Stimulated activated CD8-positive, alpha-beta memory T cell treated with anti-CD3 and anti-CD28 coated beads, Interleukin-15, amount 100 ng/mL, for 24 hours (primary cell): ENCODE measurements at places on chromosomes 5 and 9.

DNA sequence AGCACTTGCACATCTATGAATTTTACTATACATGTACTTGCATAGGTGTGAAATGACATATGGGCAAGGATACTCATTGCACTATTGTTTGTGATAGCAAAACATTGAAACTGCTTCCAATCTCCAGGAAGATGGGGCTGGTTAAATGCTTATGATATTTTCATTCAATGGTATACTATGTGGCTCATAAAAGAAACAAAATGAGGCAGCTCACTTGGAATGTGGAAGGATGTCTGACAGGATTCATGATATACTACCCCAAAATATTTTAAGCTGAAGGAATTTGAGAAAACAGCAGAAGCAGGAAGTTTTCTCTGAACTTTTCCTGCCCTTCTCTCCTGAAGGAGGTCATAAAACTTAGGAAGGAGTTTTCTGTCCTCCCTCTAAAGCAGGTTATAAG is 99.6 kb upstream of the CAST start:
- no peak for DNase-seq

DNA sequence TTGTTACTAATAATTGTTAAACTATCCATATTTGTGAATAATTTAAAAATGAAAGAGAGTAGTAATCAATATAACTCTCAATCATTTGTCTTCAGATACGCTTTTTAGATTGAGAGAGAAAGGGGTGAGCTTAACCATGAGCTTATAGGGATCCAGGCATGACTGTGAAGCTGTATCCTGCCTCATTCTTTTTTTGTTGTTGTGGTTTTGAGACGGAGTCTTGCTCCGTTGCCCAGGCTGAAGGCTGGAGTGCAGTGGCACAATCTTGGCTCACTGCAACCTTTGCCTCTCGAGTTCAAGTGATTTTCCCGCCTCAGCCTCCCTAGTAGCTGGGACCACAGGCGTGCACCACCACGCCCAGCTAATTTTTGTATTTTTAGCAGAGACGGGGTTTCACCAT is 44.0 kb downstream of the NIPAL4 start:
- DNase-seq = no peak

GRCh38 chr9:21114311-21114710 is 27.3 kb downstream of the IFNW1 start:
- no peak for DNase-seq

GRCh38 chr9:121985792-121986494 is 107.2 kb downstream of the TTLL11 start:
- no peak for DNase-seq
